ENCODE measurements at places on chromosomes 6 and 20.
A peak's percentile ranks its signal among the peaks of the same experiment; 100 is the strongest.

- DNase-seq, result no peak
Observed at GRCh38 chr6:2733324-2733723, 17.4 kb downstream of the MYLK4 start.

DNA sequence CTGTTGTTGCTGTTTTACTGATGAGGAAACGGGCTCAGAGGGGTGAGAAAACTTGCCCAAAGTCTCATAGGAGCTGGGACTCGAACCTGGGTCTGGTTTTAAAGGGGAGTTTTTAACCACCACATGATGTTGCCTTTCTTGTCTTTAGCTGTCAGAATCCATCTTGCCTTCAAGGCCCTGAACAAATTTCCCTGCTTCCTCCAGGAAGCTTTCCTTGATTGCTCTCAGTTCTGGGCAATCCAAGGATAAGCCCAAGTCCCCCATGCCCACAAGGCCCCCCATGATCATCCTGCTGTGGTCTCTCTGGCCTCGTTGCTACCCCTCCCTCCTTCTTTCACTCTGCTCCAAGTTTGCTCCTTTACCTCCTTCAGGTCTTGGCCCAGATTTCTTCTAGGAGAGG is 73.5 kb downstream of the CD40 start:
- DNase-seq, result no peak

GRCh38 chr20:3163099-3164042 is 3.7 kb upstream of the FASTKD5 start:
- no peak for DNase-seq

DNA sequence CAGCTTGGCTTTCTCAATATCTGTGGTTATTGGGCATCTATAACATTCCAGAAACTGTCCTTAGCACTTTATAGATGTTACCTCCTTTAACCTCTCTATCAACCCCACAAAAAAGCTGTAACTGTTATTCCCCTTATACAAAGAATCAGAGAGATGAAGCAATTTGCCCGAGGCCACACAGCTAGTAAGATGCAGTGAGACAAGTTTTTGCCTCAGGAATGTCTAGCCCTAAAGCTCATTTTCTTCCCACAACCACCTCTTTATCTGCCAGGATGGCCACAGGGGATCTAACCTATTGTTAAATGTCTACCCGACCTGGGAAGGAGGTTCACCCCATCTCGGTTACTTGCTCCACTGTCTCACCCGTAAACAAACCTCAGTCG is 31.9 kb upstream of the TCP11 start:
- DNase-seq, result no peak

GRCh38 chr6:90478278-90478677 is 108.6 kb downstream of the MAP3K7 start:
- DNase-seq, result no peak

- DNase-seq, result no peak
Observed at GRCh38 chr6:167791091-167791779, 35.5 kb upstream of the AFDN start.

DNA sequence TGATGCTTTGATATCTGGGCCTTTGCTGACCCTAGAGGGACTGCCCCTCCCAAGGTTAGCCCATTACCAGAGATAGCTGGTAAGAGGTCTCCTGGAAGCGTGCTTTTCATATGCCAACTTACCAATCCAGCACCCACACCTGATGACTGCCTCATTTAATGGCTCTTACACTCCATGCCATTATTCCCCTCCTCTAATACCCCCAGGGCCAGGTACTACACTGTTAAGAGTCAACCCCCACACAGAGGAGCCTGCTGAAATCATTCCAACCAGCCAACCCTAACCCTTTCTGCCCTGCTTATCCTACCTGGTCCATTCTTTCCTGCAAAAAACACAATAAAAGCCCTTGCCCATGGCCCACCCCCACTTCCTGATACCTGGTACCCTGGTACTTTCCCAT is 736.8 kb upstream of the SLC35B3 start:
- no peak for DNase-seq

DNA sequence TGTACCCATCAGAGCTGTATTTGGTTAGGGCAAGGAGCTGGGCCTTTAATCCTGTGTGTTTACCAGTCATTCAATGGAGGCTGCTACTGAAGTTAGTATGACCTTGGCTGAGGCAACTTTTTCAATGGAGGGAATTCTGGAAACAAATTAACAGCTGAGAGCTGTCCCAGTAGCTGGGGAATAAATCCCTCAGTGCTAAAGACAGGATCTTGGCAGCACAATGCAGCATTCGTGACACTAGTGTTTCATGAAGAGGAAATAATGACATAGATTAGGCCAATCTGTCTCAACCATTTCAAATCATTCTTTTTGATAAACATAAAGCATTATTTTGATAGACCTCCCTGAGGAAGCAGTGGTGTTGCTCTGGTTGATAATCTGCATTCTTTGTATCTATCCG is 42.9 kb downstream of the GRM1 start:
- no peak for DNase-seq

GRCh38 chr6:90537723-90538258 is 49.1 kb downstream of the MAP3K7 start:
- no peak for DNase-seq

- DNase-seq, result no peak
Observed at GRCh38 chr6:96302991-96303390, 218.6 kb upstream of the UFL1 start.

DNA sequence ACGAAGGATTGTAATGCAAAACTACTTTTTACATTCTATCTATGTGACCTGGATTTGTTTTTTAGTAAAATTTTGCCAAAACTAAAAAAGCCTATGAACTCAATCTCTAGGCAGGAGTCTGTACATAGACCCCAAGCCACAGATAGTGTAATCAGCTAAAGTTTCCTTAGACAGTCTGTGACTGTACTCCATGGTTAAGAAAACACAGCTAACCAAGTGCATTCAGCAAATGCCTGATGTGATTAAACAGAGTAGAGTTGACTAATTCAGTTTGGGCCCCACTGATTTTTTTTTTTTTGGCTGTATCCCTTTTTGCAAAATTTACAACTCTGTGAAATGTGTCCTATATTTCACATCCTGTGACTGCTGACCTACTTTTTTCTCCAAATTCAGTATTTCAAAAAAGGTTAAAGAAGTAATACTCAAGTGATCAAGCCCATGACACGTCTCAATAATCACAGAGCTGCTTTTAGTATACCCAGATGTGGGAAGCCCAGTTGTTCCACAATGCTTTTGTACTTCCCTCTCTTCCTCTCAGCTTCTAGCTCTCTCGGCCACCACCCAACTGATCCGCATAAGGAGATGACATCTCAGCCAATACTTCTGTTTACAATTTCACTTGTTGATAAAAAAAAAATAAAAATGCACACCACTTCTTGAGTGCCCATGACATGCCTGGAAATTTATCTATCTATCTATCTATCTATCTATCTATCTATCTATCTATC is 108.8 kb upstream of the TBX18 start:
- no peak for DNase-seq

DNA sequence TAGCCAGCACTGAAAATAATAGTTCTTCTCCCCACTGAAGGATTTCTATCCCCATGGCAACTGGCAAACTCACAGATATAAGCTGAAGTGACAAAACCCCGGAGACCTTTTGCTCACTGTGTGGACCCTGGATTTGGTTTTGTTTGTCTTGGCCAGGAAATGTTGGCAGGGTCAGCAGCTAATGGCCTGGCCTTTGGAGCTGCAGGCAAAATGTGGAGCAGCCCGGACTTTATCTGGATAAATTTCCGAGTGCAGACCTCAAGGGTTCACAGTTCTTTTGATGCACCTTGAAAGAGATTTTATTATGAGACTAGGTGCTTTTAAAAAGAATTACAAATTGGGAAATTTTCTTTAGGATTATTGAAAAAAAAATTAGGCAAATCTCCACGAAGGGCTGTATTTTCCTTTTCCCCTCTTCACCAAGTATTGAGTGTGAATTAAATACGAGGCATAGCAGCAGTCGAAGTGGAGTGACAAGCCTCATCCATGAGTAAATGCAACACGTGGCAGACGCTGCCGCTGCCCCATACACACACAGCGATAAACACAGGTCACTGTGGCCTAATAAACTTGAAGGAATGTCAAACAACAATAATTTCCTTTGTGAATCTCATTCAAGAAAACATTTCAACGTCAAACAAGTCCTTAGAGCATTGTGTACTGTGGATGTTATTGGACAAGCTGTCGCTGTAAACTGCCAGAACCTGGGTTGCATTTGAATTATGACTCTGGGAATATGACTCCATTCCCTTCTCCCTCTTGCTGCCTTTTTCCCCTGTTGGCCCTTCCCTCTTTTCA is 35.1 kb upstream of the CCN6 start:
- DNase-seq, result no peak

DNA sequence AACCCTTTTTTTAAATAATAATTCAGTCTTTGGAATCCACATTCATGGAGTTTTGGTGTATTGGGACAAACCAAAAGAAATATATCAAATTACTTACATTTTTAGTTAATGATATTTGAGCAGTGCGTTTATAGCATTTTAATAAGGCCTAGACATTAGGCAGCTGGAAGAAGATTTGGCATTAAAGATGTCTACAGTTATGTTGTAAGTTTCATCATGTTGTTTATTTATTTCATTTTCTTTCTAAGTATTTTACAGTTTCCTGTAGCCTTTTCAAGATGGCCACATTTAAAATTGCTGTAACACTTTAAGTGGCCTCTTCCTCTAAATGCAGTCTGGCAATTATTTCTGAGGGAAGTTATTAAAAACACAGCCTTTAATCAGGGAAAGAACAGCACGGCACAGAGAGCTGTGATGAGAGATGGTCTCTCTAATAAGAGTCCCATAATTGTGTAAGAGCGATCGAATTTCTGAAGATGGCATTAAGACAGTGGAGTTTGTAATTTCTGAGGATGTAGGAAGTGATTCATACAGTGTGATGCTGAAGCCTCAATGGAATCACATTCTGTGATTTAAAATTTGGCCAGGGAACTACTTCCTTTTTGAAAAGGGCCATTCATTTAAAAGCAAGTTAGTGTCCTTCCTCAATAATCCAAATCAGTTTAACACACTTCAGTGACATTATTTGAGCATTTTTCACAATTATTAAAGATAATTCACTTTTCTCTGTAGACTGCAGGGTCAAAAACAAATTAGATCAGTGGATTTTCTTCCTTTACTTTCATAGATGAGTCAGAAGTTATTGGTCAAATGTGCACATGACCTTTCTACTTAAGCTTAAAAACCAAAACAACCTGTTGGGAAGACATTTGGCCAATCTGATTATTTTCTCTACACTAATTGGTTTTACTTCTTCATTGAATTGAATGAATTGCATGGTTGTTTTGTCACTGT is 52.4 kb upstream of the EDN3 start:
- no peak for DNase-seq

DNA sequence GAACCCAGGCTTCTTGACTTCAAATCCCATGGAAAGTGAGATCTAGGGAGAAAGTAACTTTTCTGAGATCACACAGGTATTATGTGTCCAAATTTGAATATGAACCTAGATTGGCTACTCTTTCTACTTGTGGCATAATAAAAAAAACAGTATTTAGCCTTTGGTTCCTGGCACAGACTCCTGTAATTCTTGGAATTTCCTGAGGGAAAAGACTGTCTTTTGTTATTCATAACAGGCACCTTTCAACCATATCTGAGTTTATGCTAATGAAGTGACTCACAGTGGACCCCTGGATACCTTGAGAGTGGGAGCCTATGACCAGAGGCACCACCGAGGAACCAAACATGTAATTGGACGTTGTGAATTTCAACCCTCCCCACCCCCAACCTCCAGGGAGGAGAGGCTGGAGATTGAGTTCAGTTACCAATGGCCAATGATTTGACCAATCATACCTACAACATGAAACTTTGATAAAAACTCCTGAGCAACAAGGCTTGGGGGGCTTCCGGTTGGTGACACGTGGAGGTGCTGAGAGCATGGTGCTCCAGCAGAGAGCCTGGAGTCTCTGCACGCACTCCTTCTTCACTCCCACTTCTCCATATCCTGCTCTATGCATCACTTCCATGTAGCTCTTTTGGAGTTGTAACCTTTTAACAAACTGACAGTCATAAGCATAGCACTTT is 48.8 kb downstream of the LAMA4 start:
- no peak for DNase-seq

- peak; percentile 1 for DNase-seq
Observed at GRCh38 chr6:54431466-54431865, 123.2 kb downstream of the TINAG start.

GRCh38 chr6:4849226-4850022 is 73.2 kb downstream of the CDYL start:
- DNase-seq, result no peak

Measured in AG04450 (cell line).